ENCODE measurements at places on chromosomes 2 and 18. TPM values are rescaled to one million over a fixed set of nuclear protein-coding genes. Genes with fewer than 3 reads are reported as not detected.

ARHGEF33 gene
- 1.1 TPM for total RNA-seq

PRKAG3 gene
- total RNA-seq, result not detected

MDH1B gene
- 1.5 TPM for total RNA-seq

ITGB6 gene
- 0.24 TPM for total RNA-seq

ANKAR gene
- 4.9 TPM for total RNA-seq

DNA sequence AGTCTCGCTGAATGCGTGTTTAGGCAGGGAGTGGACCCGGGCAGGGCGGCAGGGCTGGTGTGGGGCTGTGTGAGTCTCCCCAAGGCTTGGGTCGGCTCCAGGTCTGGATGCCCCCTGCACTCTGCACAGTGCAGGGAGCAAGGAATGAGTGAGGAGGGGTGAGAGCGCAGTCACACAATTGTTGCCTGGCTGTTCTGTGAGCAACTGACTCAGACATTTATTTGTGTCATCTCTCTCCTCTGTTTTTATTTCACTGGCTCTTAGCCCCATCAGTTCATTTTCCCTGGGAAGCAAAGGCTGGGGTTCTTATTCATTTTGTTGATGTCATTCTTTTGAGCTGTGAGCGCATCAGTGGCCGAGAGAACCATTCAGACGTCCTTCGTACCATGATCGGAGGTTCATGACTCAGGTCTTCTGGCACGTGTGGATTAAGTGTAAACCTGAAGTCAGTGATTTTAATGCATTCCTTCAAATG is 61.1 kb downstream of the GATA6 start:
- DNase-seq, result no peak

DNA sequence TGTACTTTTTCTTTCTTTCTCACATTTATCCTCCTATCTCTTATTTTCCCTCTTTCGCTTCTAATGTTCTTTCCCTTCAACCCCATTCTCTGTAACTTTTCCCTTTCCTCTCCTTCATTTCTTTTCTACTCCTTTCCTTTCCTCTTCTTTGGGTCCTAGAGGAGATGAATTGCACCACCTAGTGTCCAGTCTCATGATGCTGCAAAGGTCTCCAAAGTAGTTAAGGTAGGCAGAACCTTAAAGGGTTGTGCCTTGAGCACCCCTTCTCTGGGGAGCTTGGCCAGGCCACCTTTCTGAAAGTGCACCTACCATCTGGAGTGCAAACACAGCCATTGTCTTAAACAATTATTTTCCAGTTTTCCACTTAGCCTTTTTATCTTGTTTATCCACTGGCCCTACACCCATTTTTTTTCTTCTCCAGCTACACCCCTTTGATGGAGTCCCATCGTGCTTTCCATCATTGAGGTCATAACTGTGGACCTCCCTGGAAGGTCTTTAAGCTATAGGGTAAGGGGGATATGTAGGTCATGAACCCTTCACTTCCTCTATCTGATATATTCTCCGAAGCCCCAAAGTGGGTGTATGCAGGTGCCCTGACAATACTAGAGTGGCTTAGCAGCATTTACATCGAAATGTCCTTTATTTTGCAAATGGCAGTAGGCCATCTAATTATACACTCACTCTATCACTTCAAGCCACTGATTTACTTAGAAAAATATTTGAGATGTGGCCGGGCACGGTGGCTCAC is 155.9 kb downstream of the ESCO1 start:
- peak; percentile 72 for DNase-seq

- no peak for DNase-seq
Observed at GRCh38 chr2:174914853-174915760, 90.1 kb downstream of the CHN1 start.

DNA sequence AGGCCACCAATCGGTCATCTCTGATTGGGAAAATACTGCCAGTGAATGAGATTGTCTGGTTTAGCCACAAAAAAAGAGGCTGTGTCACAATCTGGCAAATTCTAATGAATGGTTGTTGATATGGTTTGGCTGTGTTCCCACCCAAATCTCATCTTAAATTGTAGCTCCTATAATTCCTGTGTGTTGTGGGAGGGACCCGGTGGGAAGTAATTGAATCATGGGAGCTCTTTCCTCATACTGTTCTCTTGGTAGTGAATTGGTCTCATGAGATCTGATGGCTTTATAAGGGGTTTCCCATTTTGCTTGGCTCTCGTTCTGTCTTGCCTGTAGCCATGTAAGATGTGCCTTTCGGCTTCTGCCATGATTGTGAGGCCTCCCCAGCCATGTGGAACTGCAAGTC is 838.3 kb downstream of the SLC4A3 start:
- no peak for DNase-seq

DNA sequence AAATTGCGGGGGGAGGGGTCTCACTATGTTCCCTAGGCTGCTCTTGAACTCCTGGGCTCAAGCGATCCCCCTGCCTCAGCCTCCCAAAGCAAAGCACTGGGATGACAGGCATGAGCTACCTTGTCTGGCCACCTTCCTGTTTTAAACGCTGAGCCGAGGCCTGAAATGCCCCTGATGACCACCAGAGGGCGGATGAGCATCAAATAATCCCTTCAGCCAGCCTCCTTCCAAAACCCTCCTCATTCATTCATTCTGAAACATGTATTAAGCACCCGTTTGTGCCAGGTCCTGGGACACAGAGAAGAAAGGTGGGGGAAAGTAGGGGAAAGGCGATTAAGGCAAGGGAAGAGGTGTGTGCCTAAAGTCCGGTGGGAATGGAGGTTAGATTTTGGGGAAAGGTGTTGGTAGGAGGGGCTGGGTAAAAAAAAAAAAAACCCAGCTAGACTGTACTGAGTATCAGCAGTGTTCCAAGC is 30.7 kb upstream of the PTMA start:
- DNase-seq, result peak; percentile 96

- no peak for DNase-seq
Observed at GRCh38 chr18:6106091-6106685, 210.9 kb upstream of the TMEM200C start.

- no peak for DNase-seq
Observed at GRCh38 chr2:30443081-30443480, 4.0 kb upstream of the LCLAT1 start.

GRCh38 chr2:117086174-117086942 is 728.1 kb upstream of the DDX18 start:
- no peak for DNase-seq

DNA sequence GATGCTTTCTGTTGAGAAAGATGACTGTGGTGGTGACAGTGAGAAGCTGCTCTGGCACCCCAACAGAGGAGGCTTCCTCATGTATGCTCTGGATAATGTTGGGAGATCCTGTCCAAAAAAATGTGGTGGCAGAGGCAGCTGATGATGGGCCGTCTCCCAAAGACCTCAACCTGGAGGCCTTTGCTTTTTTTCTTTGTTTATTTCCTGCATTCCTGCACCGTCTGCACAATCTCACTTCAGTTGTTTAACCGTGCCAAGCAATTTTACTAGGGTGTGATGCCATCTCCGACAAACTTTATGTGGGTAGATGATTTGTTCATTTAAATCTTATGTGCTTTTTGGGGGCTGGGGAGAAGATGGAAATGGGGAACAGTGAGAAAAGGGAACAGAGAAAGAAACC is 62.2 kb upstream of the IGFBP5 start:
- no peak for DNase-seq

GRCh38 chr2:24945907-24946306 is 25.8 kb downstream of the DNAJC27 start:
- DNase-seq, result no peak

DNA sequence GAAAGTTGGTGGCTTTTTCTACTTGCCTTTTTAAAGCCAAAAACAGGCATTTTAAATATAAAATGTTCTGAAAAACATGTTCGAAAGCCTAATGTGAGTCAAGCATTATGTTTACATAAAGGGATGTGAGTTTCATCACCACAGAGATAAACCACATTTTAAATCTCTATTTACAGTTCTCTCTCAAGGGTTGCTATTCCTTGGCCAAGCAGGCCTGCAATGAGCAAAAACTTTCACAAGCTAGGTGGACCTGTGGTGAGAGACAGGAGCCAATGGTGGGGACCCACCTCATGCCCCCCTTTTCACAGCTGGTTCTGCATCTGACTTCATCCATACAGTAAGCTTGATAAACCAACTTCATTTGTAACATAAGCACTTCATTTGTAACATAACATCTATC is 65.1 kb downstream of the CUL3 start:
- DNase-seq, result no peak

- DNase-seq, result no peak
Observed at GRCh38 chr2:190634381-190634780, 14.5 kb upstream of the NAB1 start.

DNA sequence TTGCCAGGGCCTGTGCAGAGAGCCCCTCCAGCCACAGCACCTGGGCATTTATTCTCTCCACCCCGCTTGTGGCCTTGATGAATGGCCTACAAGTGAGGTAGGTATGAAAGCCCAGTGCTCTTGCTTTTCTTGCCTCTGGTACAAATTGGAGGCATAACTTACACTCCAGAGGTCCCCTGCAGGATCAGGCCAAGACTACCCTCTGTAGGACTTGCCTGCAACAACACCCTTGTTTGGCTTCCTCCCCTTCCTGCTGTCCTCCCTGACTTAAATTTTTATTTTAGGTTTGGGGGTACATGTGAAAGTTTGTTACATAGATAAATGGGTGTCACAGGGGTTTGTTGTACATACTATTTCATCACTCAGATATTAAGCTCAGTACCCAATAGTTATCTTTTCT is 95.7 kb downstream of the CDC42EP3 start:
- no peak for DNase-seq

DNA sequence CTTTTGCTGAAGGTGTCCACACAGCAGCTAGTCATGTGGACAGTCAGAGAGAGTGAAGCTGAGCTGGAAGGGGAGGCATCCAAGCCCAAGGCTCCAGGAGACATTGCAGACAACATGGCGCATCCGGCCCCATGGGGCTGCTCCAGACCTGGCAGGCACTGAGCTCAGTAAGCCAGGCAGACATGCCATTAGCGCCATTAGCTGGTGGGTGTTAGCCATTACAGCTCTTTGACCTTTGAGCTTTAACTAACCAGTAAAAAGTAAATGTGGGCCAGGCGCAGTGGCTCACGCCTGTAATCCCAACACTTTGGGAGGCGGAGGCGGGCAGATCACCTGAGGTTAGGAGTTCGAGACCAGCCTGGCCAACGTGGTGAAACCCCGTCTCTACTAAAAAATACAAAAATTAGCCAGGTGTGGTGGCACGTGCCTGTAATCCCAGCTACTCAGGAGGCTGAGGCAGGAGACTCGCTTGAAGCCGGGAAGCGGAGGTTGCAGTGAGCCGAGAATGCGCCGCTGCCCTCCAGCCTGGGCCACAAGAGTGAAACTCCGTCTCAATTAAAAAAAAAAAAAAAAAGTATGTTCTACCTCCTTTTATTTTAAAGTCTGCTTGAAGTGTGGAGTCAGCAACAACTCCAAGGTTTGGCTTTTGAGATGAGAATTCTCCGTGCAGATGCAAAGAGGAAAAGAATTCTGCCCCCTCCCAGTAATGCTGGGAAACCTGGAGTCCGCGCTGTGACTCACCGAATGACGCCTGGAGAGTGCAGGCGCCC is 69.4 kb downstream of the TWSG1 start:
- DNase-seq, result peak; percentile 78

DNA sequence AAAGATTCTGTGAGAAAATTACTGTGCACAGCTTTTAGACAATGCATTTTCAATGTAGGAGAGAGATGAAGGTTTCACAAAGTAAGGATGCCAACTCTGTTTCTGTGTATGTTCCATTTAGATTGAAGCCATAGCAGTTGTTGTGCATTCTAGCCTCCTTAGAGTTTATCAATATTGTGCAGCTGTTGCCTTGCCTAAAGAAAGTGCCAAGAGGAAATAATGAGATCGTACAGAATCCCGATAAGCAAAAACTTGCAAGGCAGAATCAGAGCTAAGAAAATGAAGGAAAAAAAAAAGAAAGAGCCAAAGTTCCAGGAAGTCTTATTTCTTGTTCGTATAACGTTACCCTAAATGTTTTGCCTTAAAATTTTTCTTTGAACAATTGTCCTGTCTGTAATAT is 965.0 kb downstream of the DCDC2C start:
- DNase-seq, result no peak

DNA sequence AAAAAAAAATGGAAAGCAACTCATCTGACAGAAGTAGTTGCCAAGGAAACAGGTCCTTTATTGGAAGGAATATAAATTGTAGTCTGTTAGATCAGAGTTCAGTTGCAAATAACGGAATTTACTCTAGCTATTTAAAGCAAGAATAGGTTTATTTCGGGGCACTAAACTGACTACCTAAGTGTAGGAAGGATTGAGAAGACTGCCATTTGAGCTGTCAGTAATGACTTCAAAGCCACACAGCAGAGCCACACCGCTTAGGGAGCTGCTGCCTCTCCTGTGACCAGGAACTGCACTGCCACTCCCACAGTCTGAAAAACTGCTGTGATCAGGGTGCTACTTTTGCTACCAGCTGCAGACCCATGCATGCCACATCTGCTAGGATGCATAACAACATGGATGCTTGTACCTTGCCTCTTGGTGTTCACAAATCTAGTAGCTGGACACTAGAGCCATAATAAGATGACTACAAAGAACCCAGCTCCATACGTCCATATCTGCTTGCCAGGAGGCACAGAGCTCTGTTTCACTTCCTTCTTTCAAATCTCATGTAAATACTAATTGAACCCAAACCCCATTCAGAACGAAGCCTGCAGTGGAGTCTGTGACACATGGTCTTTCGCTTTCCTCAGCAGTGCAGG is 2.2 kb downstream of the DSG2 start:
- no peak for DNase-seq

DNA sequence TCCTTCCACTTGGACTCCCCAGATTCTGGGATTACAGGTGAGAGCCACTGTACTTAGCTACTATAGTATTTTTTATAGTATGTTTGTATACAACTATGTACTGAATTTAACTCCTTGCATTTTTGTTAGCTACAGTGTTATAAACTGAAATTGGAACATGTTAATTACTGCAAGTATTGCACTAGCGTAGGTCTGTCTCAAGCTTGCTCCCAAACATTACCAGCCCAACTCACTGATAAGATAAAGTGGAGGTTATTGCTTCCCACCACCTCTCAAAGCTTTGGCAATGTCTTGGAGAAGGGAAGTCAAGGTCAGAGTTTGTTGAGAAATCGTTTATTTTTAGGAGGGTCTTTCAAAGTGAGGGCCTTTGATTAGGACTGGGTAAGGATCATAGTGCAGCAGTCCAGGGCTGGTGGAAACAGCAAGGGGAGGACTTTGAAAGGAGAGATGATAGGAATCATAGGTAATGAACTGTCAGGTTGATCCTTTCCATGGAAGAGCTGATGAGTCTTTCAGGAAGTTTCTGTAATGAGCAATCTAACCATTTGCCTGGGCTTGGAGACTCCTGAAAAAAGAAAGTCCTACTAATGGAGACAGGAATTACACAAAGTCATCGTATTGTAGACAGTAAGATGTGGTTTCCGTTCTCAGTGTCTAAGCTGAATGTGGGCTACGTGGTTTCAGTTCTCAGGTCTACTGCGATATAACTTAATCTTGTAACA is 257.1 kb downstream of the MYO3B start:
- DNase-seq, result no peak

DNA sequence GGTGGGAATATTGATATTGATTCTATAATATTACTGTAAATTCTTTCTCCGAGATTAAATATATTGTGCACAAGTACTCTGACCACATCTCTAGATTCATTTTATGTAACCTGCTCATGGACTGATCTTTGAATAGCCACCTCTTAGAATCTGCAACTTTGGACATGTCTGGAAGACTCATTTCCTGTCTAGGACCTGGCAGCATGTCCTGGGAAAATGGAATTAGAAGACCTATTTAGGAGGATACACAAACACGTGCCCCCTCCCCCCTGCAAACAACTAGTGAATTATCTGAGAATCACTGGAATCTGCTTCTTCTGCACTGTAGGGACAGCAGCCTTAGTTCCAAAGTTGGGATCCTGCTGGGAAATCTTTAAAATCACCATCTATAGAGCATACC is 94.1 kb downstream of the UBE2E3 start:
- no peak for DNase-seq
